ENCODE measurements at places on chromosomes 6 and 20.
A peak's percentile ranks its signal among the peaks of the same experiment; 100 is the strongest.

DNA sequence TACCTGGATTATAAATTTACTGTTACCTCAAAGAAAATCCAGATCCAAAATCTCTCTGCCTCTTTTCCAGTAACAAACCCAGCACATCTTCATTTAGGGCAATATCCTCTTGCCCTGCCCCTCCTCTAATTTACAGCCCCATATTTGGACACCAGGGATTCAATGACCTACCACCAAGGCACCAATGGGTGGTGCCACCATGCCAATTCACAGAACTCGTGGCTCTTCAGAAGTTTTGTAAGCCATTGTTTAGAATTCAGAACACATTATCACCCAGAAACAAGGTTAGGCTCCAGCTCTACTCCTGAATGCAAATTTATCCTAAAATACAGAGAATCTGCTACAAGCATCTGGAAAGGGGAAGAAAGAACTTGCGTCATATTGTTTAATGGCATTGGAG is 67.8 kb upstream of the SASH1 start:
- no peak for DNase-seq

DNA sequence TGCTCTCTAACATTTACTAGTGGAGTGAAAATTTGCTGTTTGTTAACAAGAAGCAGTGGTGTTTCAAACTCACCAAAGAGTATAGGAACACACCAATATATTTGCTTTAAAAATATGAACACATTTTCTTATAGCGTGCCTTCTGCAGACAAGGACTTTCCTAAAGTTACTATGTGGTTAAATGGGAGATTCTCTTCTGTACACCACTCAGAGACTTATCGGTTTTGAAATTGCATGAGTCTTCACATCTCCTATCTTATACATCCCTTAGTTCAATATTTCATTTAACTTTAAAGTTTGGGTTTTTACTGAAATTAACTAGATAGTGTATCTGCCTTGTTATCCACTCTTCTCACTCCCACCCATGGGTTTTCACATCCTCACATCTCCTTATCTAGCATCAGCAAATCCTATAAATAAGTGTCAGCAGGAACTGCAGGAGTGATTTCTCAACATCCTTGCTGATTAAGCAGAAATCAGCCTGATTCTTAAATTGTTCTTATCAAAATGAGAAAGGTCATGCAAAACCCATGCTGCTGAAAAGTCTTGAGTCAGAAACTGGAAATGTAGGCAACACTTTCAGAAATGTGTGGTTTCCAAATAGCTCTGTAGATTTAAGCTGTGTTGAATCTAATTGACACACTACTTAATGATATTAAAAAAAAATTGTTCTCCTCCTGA is 1075.6 kb upstream of the GJE1 start:
- no peak for DNase-seq

DNA sequence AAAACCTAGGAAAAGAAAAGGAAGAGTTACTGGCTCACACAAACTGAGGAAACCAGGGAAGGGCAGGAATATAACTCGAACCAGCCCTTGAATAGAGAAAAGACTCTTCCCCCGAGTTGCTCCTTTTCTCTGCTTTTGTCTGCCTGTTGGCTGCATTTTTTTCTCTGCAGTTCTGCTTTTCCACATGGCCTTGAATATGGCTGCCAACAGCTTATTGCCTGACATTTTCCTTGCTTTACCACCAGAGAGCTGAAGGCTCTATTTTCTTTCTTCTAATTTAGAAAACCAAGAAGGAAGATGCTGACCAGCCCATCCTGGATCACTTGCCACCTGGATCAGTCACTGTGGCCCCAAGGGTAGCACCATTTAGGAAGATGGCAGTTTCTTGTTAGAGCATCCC is 164.8 kb upstream of the MAN1A1 start:
- DNase-seq = no peak

- peak; percentile 46 for DNase-seq
Observed at GRCh38 chr20:25296094-25297093, 48.5 kb downstream of the PYGB start.

DNA sequence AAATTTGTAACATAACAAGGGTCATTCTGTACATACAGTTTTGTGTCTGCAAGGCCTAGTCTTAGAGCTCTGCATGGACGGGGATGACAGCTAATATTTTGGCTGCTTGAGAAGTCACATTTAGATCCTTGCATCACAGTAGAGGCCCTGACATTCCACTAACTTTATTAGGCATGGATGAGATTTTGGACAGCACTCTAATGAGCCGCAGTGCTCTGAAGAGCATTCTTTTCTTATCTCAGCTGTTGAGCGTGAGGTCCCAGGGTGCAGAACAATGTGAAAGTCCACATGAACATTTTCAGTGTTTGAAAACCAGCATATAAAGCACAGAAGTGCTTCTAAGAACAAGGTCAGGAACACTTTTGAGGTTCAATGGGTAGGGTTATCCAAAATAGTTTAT is 58.9 kb downstream of the IPCEF1 start:
- DNase-seq = no peak

DNA sequence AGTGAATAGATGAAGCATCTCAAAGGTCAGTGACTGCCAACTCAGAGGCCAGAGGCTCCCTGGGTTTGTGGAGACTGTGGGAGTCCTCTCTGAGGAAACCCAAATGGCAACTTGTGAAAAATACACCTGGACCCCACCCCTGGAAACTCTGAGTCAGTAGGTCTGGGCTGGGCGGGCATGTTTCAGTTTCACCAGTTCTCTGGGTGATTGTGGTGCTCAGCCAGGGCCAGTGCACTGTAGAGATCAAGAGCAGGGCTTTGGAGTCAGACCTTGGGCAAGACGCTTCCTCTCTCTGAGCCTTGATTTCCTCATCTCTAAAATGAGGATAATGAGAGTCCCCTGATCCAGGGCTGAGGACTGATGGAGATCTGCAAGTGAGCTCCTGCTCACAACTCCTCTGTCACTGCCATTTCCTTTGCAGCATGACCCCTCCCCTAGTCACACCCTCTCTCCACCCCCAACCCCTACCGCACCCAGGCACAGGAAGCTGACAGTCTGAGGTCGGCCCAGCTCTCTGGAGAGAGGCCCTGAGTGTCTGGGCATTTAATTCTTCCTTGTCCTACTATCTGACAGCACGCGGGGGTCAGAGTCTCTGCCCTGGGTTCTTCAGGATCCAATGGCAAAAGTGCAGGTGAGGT is 5.1 kb downstream of the DEF6 start:
- DNase-seq = peak; percentile 38

GRCh38 chr6:26183581-26184366 is 96.5 kb downstream of the HFE start:
- DNase-seq = peak; percentile 79

GRCh38 chr20:61767761-61768494 is 297.8 kb downstream of the TAF4 start:
- DNase-seq = no peak

DNA sequence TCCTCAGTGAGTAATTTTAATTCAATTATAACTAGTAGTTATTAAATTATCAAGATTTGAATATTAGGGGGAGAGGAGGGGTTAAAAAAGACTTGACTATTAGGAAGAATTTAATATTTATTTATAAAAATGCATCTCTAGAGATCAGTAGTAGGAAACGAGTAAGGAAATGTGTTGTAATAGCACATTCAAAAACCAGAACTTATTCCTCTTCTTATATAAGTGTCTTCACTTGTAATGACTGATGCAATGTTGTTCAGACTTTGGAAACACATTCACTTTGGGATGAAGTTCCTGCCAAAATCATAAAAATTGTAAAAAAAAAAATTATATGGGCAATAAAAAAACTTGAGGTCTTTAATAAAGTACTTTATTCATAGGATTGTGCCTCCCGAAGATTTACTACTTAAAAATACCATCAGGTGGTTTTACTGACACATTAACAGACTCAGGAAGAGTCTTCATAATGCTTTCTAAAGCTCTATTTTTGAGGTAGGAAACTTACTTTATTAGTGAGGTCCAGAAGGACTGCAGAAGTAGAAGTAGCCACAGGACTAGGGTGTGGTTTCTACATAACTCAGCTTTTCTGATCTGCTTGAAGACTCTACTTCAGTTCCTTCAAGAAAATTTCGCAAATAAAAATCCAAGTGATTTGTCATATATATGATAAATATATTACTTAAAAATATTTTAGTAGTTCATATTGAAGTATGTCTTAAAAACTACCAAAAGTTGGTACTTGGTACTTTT is 59.8 kb downstream of the CCDC170 start:
- DNase-seq = no peak

DNA sequence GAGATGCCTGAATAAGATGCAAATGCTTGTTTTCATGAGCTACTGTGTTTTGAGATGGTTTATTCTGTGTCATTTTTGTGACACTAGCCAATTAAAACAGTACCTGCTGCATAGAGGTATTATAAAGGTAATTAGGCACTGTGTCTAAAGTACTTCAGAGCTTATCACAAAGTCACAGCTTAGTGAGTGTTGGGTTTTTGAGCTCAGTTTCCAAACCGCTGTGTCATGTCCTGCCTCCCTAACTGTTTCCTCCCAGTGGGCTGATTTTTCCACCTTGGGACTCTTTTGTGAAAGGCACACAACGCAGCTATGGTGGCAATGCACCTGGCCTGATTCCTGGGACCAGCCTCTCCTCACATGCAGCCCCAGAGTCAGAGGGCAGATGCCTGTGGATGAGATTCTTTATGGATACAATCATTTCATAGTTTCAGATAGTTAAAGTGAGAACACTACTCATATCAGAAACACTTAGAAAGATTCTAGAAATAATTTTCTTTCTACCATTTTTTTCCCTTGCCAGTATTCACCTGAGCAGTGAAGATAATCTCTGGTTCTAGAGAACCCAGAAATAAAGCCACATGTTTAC is 41.3 kb upstream of the TAGAP start:
- DNase-seq = no peak

DNA sequence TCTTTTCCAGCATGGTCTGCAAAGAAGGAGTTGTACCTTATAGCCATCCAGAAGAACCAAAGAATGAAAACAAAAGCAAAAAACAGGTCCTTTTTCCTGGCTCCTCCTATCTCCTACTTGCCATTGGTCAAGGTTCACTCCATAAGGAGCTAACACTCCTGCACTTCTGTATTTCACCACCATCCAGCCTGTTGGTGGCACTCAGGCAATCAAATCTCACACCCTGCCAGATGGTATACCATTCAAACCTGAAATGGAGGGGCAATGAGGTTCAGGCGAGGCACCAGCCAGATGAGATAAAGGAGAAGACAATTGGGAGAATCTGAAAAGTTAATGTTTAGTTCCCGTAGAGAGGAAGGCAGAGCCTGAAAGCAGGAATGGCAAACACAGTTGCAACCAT is 203.8 kb downstream of the ALDH8A1 start:
- no peak for DNase-seq

- DNase-seq = no peak
Observed at GRCh38 chr6:1636971-1637871, 27.5 kb downstream of the FOXC1 start.

- DNase-seq = peak; percentile 95
Observed at GRCh38 chr20:62702895-62703852, 5.5 kb upstream of the NTSR1 start.

GRCh38 chr6:119627908-119628669 is 278.5 kb upstream of the MAN1A1 start:
- no peak for DNase-seq

GRCh38 chr6:148359228-148359627 is 16.6 kb downstream of the SASH1 start:
- no peak for DNase-seq

DNA sequence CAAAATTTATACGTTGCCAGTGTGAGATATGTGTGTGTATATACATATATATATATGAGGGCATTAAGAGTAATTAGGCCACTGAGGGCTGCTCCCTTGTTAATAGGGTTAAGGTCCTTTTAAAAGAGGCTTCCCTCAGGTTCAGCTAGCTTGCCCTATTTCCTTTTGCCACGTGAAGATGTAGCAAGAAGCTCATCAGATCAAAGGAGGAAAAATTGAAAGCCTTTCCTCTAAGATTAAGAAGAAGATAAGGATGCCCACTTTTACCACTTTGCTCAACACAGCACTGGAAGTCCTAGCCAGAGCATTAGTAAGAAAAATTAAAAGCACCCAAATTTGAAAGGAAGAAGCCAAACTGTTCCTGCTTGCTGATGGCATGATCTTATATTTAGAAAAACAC is 33.2 kb upstream of the ISM1 start:
- DNase-seq = no peak

DNA sequence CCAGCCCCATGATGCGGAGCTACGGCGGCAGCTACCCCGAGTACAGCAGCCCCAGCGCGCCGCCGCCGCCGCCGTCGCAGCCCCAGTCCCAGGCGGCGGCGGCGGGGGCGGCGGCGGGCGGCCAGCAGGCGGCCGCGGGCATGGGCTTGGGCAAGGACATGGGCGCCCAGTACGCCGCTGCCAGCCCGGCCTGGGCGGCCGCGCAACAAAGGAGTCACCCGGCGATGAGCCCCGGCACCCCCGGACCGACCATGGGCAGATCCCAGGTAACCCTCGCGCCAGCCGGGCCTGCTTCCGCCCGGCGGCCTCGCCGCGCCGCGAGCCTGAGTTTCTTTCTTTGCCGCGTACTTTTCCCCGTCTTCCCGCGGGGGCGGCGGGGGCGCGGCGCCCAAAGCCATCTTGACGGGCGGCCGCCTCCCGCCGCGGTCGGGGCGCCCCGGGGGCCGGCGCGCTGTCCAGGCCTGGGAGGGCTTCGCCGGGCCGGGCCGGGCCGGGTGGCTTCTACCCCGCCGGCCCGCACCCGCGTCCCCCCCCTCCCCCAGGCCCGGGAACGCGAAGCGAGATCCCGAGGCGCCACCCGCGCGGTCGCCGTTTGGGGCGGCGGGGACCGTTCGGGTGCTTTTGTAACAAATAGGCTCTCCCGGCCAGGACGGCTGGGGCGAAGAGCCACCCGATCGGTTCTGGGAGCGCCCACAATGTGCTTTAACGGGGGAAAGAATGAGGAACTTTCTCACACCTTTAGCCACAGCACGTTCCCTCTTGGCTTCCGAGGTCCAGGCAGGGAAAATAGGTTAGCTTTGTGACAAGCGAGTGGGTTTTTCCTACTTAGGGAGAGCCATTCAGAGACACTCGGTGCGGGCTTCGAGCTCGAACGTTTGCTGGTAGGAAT is 2.3 kb downstream of the ARID1B start:
- DNase-seq = peak; percentile 17

DNA sequence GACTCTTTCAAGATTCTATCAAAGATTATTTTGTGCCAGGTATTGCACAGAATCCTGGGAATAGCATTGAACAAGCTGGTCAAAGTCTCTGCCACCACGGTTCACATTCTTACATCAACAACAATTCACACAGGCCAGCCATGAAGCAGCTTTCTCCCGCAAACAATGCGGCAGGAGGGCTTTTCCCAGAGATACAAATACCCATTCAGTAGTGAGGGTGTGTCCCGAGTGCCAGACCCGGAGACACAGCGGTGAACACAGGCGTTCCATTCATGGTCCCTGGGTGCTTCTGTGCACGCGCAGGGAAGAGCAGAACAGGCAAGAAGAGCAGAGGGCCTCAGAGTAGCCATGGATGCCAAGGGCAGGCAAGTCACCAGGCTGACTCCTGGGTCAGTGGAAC is 83.3 kb upstream of the PDE10A start:
- no peak for DNase-seq

Data from AG08395 (cell line).